ENCODE measurements at places on chromosomes 6 and 20.

DNA sequence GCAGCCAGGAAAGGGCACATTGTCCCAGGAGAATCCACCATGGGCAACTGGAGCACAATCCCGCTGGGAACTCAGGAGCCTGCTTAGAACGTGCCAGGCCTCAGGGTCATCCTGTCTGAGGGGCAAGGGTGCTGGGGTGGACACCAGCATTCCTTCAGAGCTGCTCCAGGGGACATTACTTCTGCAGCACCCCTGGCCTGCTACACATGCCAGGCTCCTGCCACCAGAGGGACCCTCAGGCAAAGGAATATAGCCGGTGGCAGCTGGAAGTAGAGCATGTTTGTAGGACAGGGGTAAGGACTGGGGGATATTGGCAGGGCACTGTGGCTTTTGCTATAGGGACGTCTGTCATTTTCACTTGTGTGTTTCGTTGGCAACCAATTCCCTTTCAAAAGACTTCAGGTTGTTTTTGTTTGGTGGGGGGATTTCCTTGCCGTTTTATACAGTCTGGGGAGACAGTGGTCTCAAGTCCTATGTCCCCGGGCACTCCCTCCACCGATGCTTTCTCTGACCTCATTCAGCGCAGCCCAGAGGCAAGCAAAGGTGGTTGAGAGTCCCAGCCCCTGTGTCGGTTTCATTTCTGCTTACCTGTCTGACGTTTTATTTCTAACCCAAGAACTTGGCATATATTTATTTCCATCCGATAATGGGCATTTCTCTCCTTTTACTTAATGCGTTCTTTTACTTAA is 130.8 kb downstream of the JPH2 start:
- peak; percentile 45 for DNase-seq

DNA sequence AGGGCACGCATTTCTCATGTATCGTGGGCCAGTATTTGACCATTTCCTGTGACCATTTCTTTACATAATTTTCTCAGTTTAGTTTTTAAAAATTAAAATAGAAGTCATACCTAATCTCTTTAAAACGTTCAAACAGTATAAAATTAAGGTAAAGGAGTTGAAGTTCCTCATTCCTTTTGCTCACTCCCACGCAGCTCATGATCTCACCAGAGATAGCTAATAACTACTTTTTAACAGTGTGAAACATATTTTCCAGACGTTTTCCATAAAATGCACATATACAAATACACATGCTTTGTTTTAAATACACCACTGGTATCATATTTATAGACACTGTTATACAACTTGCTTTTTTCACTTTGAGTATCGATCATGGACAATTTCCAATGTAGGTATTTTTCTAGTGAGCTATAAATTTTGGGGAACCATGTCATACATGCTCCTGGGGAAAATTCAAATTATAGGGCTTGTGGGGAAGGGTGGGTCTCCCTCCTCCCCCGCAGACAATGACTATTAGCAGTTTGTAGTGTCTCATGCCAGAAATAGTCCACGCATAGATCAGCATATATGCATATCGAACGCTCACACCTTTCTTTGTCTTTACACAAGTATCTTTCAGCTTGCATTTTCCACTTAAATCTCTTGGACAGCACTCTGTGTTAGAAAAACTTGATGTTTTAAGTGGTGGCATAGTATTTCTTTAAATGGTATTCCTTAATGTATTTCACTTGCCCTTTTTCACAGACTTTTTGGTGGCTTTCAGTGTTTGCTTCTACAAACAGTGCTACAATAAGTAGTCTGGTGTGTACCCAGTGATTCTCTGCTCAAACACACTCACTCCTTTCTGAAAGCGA is 145.5 kb upstream of the ZNF217 start:
- DNase-seq = no peak

GRCh38 chr20:1857466-1857865 is 37.7 kb upstream of the SIRPA start:
- DNase-seq = no peak

GRCh38 chr6:27994616-27995015 is 37.6 kb downstream of the OR2B6 start:
- DNase-seq = no peak

- DNase-seq = no peak
Observed at GRCh38 chr6:148392671-148393070, 50.0 kb downstream of the SASH1 start.

DNA sequence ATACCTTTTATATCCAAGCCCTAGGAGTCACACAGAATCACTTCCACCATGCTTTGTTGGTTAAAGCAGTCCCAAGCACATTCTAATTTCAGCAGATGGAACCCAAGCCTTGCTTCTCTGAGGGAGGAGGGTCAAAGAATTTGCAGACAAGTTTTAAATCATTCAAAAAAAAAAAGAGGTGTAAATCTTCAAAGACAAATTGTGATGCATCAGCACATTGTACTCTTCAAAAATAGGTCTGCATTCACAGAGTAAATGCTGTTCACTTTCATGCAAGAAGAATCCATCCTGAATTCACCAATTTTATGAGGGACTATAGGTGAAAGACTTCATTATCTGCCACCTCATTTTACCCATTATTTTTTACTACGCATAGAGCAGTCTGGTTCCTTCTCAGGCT is 321.8 kb upstream of the PRDM1 start:
- no peak for DNase-seq

DNA sequence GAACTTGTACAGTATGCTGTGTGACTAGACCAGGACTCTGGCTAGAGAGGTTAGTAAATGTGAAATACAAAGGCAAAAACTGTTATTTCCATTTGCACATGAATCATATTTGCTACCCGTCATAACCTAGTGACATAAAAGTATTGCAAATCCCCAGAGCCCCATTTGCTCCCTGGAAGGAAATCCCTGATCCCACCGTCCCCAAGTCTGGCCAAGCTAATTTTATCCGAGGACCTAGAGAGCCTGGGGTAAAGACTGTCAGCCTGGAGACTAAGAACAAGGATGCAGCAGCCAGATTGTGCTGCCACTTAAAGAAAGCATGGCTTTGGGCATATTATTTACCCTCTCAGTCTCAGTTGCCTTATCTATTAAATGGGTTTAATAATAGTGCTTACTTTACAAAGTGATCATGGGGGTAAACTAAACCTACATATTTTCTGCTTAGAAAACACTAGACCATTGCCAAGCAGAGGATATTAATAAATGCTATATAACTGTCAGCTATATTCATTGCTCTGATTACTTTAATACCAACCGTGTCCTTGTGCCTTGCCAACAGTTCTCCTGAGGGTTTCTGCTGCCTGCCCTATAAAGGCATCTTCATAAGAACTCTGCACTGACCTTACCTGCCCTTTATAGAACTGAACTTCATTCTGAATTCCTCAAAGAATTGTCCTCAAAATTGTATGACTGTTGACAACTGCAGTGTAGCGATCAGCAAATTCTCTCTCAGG is 16.9 kb upstream of the TNFAIP3 start:
- no peak for DNase-seq

GRCh38 chr20:19885939-19886660 is 128.0 kb downstream of the RIN2 start:
- DNase-seq = no peak

GRCh38 chr6:167407239-167408064 is 82.6 kb downstream of the TTLL2 start:
- no peak for DNase-seq

GRCh38 chr6:35473075-35473849 is 5.1 kb downstream of the RPL10A start:
- no peak for DNase-seq

DNA sequence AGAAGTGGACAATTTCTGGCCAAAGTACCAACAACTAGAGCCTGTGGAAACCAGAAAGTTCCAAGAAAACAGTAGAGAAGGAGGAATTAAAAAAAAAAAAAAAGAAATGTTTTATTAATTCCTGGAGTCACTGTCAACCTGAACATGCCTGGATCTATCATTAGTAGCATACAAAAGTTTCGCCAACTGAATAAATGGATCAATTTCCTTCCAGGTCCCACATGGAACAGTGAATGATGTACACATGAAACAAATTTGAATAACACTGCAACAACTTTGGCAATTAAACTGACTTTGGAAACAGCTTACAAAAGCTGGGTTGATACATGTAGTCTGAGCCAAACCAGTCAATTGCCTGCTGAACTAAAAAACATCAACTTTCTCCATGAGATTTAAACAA is 90.0 kb upstream of the HMGCLL1 start:
- DNase-seq = no peak

GRCh38 chr6:5115168-5115567 is 30.0 kb downstream of the PPP1R3G start:
- no peak for DNase-seq

DNA sequence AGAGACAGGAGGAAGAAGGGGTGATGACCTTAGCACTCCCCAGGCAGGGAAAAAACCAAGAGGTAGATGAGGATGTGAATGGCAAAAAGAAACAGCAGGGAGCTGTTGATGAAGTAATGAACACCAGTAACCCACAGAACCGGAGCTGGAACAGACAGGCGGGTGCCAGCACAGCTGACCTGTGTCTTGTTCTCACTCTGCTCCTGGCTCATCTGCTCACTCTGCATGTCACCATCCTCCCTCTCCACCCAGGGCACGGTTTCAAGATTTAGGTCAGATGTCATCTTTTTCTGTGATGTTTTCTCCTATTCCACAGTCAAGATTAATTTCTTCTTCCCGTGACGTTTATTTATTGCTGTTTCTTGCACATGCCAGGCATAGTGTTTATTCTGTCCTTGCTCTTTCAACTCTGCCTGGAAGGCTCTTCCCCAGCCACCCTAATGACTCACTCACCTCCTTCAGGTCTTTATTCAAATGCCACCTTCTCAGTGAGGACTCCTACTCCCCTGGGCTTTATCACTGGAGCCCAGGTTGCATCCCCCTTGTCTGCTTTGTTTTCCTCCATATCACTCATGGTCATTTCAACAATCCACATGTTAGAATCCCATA is 164.5 kb upstream of the HDAC2 start:
- DNase-seq = no peak

GRCh38 chr20:34931771-34932170 is 23.8 kb downstream of the GSS start:
- DNase-seq = no peak

DNA sequence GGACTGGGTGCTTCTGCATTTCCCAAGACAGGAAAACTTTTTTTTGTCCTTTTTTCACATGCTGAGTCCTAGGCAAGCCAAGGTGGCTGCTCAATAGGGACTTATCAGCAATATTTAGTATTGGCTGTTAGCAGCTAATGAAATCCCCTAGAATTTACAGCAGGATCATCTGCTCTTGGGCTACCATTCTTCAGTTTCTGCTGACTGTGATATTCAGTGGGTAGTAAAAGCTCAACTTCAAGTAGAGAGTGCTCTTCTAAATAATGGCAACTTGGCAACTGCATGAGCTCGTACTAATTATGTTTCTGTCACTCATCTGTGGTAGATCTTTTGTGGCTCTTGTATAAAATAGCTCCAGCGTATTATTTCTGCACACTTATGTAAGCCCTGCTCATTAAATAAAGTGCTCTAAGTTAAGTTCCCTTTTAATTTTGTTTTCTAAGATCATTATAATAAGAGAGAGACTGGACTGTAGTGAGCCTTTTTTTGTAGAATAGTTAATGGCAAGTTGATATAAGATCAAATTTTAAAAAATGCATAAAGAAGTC is 110.3 kb downstream of the SLC35F1 start:
- DNase-seq = no peak

DNA sequence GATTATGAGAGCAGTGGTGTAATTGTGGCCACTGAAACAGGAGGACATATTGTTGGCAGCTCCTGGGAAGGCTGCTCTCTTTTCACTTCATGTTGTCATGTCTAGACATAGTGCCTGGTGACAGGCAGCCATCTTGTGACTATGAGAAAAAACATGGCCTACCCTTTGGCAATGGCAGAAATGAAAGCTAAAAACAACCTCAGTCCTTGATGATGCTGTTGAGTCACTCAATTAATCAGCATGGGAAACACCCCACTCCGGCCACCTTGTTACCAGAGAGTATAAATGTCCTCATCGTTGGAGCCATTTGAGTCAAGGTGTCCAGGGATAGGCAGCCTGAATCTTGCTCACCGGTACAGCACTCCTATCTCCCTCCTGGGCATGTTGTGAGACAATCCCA is 31.2 kb upstream of the HMGA1 start:
- DNase-seq = no peak

- no peak for DNase-seq
Observed at GRCh38 chr6:10999994-11000393, 44.1 kb downstream of the ELOVL2 start.

- no peak for DNase-seq
Observed at GRCh38 chr6:2385471-2385983, 140.1 kb upstream of the GMDS start.

GRCh38 chr20:61252601-61253263 is 671 bp downstream of the CDH4 start:
- no peak for DNase-seq

DNA sequence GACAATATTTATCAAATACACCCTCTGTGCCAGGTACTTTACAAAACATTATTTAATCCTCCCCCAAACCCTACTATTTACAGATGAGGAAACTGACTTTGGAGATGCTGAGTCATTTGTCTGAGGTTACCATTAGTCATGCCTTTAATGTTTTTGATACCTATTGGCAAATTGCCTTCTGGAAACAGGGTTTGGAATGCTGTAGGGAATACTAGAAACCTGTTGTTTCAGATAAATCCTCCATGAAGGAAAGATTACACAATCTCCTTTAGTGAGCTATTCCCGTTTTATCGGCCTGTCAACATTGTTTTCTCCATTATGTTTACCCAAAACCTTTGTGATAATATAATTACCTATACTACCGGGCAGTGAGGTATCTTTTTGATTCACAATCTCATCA is 93.6 kb upstream of the ADGRF1 start:
- no peak for DNase-seq

- DNase-seq = no peak
Observed at GRCh38 chr6:25596928-25597818, 54.8 kb upstream of the SCGN start.

DNA sequence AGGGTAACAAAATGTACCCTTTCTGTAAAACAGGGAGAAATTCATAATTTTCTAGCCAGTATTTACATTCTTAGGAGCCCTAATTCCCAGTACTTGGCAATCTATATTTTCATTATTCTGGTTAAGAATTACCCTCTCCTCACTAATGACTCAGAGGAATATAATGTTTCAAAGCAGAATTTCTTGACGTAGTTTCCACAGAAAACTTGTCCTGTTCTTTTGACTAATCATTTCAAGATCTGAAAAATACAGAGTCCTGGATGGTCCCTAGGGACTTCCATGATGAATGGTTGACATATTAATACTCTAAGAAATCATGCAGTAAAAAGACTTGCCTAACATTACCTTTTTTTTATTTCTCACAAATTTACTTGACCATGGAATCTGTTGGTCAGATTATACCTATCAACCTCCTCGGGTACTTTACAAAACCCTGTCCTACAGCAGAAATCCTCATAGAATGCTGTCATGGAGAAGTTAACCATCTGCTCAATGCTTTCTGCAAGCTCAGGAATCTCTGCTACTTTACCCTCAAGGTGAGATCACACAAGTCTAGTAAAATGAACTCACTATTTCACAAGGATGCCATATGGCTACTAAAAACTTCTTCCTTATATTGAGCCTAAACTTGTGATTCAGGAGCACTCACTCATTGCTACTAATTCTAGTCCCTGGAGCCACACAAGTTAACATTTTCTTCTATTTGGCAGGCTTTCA is 202.1 kb upstream of the CNR1 start:
- DNase-seq = no peak

GRCh38 chr6:45739058-45739457 is 276.6 kb downstream of the CLIC5 start:
- DNase-seq = no peak

- peak; percentile 58 for DNase-seq
Observed at GRCh38 chr20:856361-856775, 22.9 kb downstream of the FAM110A start.
